ENCODE measurements at places on chromosomes 5 and 9.

DNA sequence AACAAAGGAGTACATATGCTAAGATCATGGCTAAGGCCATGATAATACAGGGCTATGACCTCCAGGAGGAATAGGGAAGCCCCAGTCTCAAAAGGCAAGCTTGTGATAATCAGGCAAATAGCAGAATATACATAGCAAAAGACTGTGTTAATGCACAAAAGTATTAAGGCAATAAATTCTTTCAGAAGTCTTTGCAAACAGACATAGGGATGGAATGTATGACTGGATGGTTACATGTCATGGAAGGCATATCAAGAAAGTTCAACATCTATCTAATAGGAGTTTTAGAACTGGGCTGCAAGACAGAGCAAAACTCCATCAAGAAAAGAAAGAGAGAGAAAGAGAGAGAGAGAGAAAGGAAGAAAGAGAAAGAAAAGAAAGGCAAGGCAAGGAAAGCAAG is 264.5 kb upstream of the CDH6 start:
- no peak for DNase-seq

- peak; percentile 43 for DNase-seq
These were observed 19.3 kb downstream of the CDKN2A start for GRCh38 chr9:21974722-21975409.

DNA sequence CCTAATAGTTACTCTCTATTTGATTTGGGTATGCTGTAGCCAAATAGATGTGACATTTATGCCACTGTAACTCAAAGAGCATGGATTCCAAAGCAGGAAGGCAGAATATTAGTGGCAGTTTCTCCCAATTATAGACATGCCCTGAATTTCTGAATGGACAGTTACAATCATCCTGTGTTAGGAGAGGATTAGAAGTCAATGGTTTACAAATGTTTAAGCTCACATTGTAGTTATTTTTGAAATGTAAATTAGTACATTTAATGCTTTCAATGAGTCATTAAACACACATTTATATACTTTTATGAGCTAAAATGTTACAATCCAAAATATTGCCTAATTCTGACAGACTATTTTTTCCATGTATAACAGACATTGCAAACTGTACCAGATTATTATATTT is 62.3 kb upstream of the CDH18 start:
- no peak for DNase-seq

DNA sequence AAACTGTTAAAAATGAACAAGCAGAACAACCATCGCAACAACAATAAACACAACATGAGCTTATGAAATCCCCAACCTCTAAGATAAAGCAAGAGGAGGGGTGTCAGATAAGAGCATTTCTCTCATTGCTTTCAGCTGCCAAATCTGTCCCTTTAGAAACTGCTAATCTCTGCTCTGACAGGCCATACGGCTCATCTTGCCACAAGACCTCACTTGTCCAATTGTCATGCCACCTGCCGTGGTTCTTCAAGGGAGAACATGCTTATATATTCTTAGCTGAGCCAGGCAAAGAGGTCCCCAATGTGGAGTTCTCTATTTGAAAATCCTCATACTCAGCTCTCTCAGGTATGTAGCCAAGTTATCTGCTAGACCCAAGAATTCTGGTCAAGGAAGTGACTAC is 405.0 kb upstream of the TNC start:
- no peak for DNase-seq

- peak; percentile 9 for DNase-seq
These were observed 77.1 kb downstream of the MRPS27 start for GRCh38 chr5:72242796-72243475.
